Stimulated activated CD4-positive, alpha-beta T cell treated with anti-CD3 and anti-CD28 coated beads, Interleukin-1b, Interleukin-23, amount 100 ng/mL, for 1 hour (primary cell): ENCODE measurements at places on chromosomes 11 and 22.

DNA sequence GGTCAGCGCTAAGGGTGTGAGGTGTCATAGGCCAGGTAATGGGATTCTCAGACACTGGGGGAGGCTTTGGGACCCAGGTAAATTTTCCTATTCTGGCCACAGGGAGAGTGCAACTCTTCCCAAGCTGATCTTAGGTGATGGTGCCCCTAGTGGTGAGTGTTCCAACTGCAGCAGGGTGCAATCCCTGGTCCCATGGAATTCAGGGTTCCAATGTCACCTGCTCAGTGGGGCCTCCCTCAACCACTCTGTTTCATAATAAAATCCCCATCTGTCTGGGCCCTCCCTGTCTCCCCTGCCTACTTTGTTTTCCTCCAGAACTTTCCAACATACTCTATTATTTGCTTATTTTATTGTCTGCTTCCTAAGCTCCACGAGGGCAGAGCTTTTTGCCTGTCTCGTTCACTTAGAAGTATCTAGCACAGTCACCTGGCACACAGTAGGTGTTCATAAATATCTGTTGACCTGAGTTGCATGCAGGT lies 2.9 kb upstream of the SGSM1 start:
- DNase-seq: peak; percentile 15

- DNase-seq: peak; percentile 20
Measured at GRCh38 chr11:66100272-66101065, 30.4 kb downstream of the PACS1 start.

- no peak for DNase-seq
Measured at GRCh38 chr11:68687986-68688385, 3.6 kb downstream of the GAL start.

GRCh38 chr11:65298655-65299179 lies 15.9 kb upstream of the CDC42EP2 start:
- DNase-seq: no peak

GRCh38 chr11:2097356-2097997 lies 41.7 kb downstream of the IGF2 start:
- no peak for DNase-seq

GRCh38 chr11:134583397-134583990 lies 171.5 kb upstream of the B3GAT1 start:
- DNase-seq: no peak

- no peak for DNase-seq
Measured at GRCh38 chr11:47289856-47290255, 19.9 kb downstream of the MADD start.

DNA sequence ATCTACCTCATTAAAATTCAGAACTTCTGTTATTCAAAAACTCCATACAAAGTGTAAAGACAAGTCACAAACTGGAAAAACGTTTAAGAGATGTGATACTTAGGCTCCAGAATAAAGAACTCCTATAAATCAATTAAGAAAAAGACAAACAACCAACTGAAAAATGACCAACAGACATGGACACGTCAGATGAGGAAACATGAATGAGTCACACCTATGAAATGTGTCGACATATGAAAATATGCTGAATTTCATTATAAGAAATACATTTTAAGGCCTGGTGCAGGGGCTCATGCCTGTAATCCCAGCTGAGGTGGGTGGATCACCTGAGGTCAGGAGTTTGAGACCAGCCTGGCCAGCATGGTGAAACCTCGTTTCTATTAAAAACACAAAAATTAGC lies 78.7 kb downstream of the ENTHD1 start:
- no peak for DNase-seq

- DNase-seq: no peak
Measured at GRCh38 chr11:86938203-86938899, 16.8 kb downstream of the FZD4 start.

DNA sequence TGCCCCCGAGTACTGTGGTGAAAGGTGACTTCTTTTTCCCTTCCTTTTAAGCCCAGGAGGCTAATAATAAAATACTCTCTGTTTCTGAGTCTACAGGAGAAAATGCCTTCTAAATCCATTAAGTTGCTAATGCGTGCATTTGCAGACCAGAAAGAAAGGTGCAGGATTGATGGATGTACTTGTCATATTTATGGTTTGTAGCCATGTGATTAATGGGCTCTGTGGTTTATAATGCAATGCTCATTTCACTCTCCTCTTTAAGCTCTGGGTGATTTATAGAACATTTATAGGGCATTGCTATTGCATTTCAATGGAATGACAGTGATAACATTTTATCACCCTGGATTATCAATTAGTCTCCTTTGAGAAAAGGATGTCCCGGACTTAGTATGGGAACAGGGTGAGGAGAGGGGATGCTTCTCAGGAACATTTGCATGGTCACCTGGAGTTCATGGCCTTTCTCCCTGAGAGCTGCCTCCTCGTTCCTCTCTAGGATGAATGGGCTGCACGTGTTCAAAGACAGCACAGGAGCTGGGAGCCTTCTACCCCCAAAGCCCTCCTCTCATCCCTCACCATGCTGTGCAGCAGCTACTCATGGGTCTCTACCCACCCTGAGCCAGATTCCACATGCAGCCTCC lies 82.8 kb upstream of the HMGXB4 start:
- no peak for DNase-seq

DNA sequence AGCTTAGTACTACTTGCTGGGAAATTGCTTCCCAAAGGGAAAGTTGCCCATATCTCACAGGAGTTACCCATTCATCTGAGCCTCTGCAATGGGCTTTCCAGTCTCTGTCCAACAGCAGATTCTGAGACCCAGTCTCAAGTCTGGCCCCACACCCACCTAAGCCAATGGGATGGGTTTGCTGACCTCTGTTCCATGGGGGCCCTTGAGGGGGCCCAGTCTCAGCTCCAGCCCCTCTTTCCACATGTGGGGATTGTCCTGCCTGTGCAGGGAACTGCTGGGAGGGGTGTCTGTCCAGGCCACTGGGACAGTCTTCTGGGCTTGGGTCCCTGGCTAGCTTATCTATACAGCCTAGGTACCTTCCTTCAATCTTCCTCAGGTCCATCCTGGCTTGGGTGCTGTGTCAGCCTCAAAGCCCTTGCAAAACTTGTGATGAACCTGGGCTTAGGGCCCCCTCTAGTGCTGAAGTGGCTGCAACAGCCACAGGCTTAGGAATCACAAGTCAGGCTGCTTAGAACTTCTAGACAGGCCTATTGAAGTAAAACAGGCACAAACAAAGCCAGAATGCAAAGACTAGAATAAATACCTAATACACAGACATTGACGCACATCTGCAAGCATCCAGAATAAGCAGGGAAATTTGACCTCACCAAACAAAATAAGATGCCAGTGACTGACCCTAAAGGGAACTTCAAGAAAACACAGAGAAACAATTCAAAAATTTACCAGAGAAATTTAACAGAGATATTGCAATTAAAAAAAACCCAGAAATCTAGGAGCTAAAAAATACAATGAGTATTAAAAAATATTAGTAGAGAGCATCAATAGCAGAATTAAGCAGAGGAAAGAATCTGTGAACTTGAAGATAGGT lies 11.7 kb upstream of the PATL1 start:
- peak; percentile 27 for DNase-seq

DNA sequence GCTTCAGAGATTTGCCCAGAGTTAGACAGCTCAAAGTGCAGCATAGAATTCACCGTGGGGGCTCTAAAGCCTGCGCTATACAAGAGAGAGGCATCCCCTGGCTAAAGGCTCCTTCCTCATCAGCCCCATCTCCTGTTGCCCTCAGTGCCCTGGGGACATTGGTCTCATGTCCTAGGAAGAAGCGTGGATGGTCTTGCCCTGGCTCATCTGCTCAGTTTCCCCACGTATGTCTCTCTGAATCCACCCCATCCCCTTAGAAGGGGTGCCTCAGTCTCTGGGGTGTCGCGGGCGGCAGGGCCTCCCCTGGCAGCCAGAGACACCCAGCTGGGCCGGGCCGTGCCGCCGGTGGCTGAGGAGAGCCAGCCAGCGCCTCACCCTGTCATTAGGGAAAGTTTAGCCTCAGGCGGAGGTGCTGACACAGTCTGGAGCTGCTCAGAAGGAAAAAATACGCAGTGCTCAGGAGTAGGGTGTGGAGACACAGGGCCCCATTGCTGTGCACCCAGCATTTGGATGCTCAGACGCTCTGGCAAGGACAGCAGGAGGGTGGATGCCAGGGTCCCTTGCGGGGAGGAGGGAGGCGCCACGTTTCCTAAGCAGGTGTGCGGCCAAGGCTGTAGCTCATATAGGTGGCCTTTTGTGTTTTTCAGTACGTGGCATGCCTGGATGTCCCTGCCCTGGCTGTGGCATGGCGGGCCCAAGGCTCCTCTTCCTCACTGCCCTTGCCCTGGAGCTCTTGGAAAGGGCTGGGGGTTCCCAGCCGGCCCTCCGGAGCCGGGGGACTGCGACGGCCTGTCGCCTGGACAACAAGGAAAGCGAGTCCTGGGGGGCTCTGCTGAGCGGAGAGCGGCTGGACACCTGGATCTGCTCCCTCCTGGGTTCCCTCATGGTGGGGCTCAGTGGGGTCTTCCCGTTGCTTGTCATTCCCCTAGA lies 1.3 kb downstream of the SLC39A13 start:
- no peak for DNase-seq

GRCh38 chr11:57597461-57597915 lies at the start of gene SERPING1:
Gene SERPING1 (plus strand): TSS chr11:57597685. CDS start chr11:57598271, 586 bp downstream.
- DNase-seq: no peak

GRCh38 chr11:5081405-5081804 lies 12.0 kb downstream of the OR52E1 start:
- DNase-seq: no peak

GRCh38 chr11:117632306-117632705 lies 164.7 kb downstream of the DSCAML1 start:
- DNase-seq: no peak

DNA sequence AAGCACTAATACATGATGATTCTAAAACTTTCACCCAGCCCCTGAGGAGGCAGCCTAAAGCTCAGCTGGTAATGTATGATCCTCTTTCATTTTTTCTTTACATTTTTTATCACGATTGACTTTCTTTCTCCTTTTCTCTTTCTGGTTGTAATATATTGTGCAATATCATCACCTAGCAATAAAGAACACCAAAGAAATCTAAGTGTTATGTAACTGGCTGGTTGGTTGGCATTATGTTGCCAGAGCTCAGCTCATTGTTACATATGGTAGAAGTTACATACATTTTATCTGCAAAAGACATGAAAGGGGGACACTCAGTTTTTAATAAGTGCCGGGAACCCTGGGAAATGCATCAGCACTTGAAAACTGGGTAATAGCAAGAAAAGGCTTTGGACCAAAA lies 432.1 kb upstream of the DDI1 start:
- DNase-seq: no peak

DNA sequence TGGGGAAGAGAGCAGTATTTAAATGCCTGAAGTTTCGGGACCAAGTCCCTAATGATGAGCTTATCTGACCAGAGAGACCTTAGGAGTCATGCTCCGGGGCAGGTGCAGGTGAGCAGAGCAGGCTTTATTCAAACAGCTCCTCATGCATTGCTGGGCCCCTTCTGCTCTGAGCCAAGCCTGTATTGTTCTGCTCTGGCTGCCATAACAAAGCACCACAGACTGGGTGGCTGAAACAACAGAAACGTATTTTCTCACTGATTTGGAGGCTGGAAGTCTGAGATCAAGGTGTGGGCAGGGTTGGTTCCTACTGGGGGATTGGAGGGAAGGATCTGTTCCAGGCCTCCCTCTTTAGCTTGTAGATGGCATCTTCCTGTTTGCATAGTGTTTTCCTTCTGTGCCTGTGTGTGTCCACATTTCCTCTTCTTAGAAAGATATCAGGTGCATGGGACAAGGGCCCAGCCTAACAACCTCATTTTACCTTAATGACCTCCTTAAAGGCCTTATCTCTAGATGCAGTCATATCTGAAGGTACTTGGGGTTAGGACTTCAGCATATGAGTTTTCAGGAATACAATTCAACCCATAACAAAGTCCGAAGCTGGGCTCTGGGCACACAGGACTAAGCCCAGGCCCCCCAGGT lies 97.1 kb upstream of the PARVA start:
- DNase-seq: no peak

- no peak for DNase-seq
Measured at GRCh38 chr22:28822930-28823551, 22.7 kb upstream of the XBP1 start.

DNA sequence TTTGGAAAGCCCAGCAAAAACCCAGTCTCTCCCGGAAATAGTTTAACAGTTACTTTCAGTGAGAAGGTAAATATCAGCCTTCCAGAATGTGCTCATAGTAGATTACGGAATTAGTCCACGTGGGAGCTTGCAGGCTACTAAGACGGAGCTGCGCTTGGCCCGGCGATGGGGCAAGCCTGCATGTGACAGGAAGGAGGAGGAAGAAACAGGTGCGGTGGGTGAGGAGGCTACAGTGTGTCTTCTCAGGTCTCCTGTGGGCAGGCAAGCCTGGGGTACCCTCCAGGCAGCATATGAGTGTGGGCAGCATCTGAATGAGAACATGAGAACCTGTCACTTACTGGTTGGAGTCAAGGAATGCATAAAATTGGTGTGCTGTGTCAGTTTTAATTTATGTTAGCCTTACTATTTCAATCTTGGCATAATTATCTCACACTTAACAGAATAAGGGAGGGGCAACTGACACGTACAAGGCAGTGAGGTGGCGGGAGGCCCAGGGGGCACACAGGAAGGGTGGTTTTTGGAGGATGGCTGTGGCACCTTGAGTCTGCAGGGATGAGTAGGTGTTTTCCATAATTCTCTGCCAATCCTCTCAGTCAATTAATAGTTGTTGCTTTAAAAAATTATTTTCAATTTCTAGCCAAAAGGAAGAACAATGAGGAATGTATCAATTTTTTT lies 35.7 kb downstream of the CLMP start:
- no peak for DNase-seq

GRCh38 chr11:130165601-130166456 lies 6.2 kb downstream of the ST14 start:
- DNase-seq: no peak

DNA sequence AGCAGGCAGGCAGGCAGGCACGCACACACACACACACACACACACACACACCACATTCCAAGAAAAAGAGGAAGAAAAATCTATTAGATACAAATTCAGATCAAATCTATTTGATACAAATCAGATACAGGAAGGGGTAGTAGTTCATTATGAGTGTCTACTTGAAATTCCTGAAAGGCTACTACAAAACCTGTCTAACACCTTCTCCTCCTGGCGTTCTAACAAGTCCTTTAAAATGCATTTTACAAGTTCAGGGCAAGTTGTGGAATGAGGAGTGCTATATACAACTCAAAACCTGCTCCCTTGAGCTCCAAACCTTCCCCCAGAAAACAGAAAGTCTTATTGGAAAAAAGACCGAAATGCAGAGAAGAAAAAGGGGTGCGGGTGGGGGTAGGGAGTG lies 476 bp downstream of the ARHGAP32 start:
- no peak for DNase-seq

DNA sequence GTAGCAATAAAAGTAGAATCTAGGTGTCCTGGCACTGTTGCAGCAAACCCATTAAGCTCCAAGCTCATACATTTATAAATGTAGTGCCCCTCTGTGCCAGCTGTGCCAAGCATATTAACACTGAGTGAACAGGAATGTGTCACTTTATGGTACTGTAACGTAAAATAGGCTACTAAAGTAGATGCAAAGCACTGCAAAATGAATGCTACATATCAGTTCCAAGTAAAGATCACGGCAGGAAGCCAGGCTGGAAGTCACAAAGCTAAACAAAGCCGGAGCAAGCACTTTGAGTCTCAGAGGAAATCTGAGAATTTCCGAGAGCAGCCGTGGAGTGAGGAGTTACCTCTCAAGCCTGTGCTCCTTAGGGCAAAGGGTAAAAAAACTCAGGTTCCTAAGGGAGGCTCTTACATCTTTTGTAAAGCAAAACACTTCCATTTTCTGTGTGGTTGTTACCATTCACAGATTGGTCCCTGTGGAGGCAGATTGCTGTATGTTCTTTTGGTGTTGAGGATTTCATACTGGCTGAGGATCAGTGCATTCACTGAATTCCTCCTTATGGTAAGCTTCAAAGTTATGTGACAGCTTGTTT lies 85.7 kb downstream of the WNT11 start:
- DNase-seq: no peak

GRCh38 chr22:17097701-17098100 lies 12.9 kb downstream of the IL17RA start:
- DNase-seq: no peak
